ENCODE measurements at places on chromosomes 2 and 18.

GRCh38 chr2:43021791-43022509, 204.5 kb downstream of the ZFP36L2 start:
- DNase-seq, result no peak

DNA sequence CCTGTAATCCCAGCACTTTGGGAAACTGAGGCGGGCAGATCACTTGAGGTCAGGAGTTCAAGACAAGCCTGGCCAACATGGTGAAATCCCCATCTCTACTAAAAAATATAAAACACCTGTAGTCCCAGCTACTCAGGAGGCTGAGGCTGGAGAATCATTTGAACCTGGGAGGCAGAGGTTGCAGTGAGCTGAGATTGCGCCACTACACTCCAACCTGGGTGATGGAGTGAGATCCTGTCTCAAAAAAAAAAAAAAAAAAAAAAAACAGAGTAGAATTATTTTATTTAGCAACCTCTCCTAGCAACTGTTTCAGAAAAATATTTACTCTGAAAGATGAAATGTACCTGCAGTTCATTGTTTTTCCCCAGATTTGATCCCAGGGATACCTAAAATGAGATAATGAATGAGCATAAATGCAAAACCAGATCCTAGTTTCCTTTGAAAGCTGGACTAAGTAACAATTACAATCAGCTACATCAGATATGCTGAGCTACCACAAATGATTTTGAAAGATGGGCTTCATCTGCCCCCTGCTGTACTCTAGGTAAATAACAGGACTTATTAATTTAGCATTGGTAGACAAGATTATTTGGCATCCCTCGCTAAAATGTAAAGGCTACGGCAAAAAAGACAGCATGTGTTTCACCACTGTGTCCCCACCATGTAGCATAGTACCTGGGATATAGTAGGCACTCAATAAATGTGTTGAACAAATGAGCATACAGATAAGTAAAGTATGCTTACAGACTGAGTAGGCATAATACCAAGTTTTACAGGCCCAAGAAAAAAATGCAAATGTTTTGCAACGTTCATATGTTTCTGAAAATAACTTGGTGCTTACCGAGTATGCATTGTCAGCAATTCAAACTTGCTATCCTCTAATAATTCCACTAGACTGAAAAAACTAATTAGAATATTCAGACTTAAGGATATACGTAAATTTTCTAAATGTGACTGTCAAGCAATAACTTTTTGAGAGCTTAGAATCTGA, 102.5 kb downstream of the ATL2 start:
- peak; percentile 62 for DNase-seq

GRCh38 chr2:112481528-112482233, at the start of gene TTL:
Gene TTL (plus strand): TSS chr2:112482156. CDS start chr2:112482345, 189 bp downstream.
- peak; percentile 61 for DNase-seq

GRCh38 chr2:204282525-204282924, 262.8 kb upstream of the PARD3B start:
- peak; percentile 45 for DNase-seq

DNA sequence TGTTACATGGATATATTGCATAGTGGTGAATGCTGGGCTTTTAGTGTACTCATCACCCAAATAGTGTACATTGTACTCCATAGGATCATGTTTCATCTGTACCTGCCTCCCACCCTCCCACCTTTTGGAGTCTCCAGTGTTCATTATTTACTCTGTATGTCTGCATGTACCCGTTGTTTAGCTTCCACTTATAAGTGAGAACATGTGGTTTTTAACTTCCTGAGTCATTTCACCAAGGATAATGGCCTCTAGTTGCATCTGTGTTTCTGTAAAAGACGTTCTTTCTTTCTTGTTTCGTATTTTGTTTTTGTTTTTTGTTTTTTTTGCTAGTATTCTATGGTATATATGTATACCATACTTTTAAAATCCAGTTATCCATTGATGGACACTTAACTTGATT, 107.5 kb downstream of the MSTN start:
- DNase-seq, result no peak

GRCh38 chr2:219521066-219521880, 7.0 kb downstream of the ASIC4 start:
- no peak for DNase-seq

- DNase-seq, result no peak
Observed at GRCh38 chr2:98465456-98466226, 21.0 kb downstream of the INPP4A start.
